ENCODE measurements at places on chromosomes 6 and 20.

DNA sequence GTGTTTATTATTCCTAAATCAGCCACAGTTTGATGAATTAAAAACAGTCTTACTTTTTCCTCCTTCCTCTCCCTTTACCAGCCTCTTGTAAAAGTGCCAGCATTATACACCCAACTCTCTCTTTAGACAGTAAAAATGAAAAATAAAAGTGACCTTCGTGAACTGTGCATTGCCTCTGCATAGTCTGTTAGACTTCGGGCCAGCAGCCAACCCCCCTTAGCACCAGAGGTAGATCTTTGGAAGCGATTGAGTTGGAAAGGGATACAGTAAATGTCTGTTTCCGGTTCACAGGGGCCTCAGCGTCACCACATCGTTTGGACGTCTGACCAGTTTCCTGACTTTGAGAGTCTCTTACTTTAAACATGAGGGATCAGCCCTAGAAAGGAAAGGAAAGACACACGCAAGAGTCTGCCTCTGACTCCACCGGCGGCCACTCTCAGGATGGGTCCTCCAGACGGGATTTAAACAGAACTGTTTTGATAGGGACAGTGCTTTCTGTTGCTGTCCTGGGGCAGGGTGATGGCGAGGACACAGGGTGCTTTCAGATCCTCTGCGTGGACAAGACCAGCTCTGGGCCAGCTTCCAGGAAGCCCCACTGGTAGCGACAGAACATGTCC, 206.6 kb upstream of the PREP start:
- peak; percentile 72 for DNase-seq

GRCh38 chr20:63497946-63498935, 642 bp downstream of the EEF1A2 start:
- DNase-seq = no peak

- peak; percentile 26 for DNase-seq
These were observed at the start of gene ULBP1 for GRCh38 chr6:149963462-149964307. Gene ULBP1, plus strand, starts transcription at chr6:149963943. Its CDS starts 107 bp downstream, at chr6:149964050.

- no peak for DNase-seq
These were observed 181.2 kb upstream of the FOXQ1 start for GRCh38 chr6:1130709-1131108.

DNA sequence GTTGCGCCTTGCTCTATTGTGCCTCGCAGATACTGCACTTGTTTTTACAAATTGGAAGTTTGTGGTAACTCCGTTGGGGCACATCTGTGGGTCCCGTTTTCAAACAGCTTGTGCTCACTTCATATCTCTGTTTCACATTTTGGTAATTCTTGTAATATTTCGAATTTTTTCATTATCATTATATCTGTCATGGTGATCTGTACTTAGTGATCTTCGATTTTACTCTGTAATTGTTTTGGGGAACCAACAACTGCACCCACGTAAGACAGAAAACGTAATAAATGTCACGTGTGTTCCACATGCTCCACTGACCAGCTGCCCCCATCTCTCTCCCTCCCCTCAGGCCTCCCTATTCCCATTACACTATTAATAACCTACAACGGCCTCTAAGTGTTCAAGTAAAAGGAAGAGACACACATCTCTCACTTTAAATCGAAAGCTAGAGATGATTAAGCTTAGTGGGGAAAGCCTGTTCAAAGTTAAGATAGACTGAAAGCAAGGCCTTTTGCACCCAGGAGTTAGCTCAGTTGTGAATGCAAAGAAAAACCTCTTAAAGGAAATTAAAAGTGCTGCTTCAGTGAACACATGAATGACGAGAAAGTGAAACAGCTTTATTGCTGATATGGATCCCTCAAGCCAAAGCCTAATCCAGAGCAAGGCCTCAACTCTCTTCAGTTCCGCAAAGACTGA, 26.9 kb downstream of the TTLL2 start:
- DNase-seq = no peak

DNA sequence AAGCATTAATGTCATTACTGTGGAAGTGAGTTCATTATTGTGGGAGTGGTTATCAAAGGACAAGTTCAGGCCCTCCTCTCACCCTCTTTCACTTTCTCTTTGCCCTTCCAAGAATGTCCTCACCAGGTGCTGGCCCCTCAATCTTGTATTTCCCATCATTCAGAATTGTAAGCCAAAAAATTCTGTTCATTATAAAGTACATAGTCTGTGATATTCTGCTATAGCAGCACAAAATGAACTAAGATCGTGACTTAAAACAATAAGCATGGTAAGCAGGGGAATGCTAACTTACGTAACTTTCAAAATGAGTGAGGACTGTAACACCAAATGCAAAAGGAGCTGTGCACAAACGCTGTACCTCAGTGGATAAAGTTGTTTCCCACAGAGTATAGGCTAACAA, 515.7 kb upstream of the BTBD3 start:
- DNase-seq = no peak

GRCh38 chr6:133551436-133551835, 310.3 kb downstream of the EYA4 start:
- DNase-seq = no peak

GRCh38 chr20:63409066-63409833, 48.1 kb upstream of the CHRNA4 start:
- no peak for DNase-seq

DNA sequence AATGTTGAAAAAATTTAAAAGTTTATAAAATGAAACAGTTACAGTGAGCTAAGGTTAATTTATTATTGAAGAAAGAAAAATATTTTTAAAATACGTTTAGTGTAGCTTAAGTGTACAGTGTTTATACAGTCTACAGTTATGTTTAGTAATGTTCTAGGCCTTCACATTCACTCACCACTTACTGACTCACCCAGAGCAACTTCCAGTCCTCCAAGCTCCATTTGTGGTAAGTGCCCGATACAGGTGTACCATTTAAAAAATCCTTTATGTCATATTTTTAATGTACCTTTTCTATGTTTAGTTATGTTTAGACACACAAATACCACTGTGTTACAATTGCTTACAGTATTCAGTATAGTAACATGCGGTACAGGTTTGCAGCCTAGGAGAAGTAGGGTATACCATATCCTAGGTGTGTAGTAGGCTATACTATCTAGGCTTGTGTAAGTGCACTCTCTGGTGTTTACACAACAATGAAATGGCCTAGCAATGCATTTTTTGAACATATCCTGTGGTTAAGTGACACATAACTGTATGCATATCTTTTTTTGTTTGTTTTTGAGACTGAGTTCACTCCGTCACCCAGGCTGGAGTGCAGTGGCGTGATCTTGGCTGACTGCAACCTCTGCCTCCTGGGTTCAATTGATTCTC, 26.3 kb downstream of the FLRT3 start:
- DNase-seq = no peak

DNA sequence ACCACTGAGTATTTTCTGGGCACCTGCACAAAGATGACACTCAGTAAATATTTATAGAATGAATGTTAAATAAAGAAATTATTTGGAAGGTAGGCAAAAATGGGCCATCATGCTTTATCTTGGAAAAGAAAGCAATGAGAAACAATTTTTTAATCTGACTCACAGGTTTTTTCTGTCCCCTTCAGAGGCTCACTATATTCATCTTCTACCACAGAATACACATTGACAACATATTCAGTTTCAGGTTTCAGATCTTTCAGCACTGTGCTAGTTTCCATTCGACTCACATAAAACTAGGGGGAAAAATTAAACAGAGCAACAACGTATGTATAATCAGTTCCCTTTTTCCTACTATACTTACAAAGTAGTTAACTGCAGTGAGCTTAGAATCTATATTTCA, 58.3 kb downstream of the COL12A1 start:
- DNase-seq = no peak

DNA sequence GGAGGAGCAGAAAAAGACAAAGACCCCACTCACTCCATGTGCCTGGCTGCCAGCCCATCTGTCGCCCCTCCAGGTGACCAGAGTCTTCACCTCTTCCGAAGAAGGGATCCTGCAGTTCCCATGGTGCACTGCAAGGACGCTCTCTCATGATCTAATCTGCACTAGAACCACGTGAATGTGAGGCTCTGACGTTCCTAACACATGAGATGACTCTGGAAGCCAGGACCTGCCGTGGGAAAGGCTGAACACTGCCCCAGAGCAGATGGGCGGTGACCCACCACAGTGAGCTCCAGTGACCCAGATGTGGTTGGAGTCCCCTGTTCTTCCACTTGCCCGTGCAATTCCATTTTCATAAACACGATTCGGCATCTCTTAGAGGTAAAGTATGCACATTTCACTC, 39.6 kb upstream of the PDE10A start:
- DNase-seq = no peak

GRCh38 chr20:61799928-61800327, 265.8 kb downstream of the TAF4 start:
- no peak for DNase-seq

GRCh38 chr20:52889225-52889624, 82.9 kb upstream of the TSHZ2 start:
- no peak for DNase-seq

- DNase-seq = no peak
These were observed 57.4 kb upstream of the PSMF1 start for GRCh38 chr20:1060985-1061384.

DNA sequence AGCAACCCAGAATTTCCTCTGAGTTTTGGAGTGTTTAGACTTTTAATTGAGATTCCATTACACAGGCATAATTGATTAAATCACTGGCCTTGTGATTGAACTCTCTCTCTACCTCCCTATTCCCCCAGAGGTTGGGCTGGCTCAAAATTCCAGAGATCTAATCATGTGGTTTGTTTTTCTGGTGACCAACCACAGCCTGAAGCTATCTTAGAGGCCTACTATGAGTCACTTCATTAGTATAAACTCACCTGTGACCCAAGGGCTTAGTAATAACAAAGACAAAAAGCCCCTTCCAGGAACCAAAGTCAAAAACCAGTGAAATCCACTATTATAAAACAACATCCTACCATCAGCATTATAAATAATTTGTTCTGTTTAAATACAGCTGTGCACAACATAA, 992.5 kb upstream of the CITED2 start:
- no peak for DNase-seq

- no peak for DNase-seq
These were observed 23.5 kb upstream of the HTR1E start for GRCh38 chr6:86913795-86914194.

DNA sequence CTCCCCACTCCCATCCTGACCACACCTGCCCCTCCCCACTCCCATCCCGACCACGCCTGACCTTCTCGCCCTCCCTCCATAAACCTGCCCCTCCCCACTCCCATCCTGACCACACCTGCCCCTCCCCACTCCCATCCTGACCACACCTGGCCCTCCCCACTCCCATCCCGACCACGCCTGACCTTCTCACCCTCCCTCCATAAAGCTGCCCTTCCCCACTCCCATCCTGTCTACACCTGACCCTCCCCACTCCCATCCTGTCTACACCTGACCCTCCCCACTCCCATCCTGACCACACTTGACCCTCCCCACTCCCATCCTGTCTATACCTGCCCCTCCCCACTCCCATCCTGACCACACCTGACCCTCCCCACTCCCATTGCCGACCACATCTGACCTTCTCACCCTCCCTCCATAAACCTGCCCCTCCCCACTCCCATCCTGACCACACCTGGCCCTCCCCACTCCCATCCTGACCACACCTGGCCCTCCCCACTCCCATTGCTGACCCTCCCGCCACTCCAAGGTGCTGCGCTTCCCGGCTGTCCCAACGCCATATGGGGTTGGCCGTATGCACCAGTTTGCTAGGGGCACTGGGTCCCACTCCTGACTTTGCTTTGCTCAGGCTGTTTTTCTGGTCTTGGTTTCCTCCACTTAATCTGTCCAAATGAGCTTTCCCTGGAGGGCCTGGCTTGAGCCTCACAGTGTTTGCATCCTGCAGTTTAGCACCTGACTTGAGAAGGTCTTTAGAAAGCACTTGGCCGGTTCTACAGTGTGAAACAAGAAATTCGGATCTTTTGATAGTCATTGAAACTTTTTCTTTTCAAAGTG, 2.9 kb downstream of the KIF25 start:
- DNase-seq = no peak

DNA sequence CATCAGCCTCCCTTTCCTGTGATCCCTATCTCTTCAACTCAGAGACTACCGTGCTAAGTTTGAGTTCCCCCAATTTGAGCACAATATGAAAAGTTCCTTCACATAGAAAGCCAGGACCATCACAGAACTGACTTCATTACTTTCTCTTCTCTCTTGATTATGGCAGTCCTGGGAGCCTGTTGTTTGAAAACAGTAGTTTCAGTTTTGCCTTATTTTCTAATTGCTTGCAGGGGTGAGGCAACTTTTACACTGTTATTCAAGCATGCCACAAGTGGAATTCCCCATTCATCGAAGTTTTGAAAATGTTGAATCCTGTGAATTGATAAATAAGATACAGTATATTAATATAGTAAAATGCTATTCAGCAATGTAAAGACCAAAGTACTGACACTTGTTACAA, 569.7 kb upstream of the MARCKS start:
- DNase-seq = no peak

DNA sequence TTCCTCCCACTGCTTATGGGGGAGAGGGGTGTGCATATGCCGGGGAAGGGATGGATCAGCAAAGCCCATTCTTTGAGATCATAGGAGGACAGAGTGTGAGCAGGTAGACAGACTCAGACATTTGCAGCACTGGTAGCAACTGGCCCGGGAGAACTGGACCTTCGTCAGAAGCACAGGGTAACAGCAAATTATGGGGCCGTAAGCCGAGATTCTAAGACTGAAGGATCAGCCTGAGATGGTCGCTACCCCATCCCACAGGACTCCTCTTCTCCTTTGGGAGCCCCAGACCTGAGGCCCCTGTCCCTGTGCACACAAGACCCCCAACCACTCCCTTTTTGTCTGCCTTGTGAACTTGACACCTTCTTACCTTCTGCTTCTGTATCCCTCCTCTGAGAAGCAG, 106.5 kb downstream of the TOX2 start:
- no peak for DNase-seq

GRCh38 chr6:106886081-106886843, 88.3 kb downstream of the CD24 start:
- DNase-seq = no peak

- no peak for DNase-seq
These were observed 82.2 kb downstream of the GRM4 start for GRCh38 chr6:34063651-34064050.

GRCh38 chr6:124772733-124773319, 189.4 kb upstream of the RNF217 start:
- peak; percentile 11 for DNase-seq
